ENCODE measurements at places on chromosomes 5 and 9.

DNA sequence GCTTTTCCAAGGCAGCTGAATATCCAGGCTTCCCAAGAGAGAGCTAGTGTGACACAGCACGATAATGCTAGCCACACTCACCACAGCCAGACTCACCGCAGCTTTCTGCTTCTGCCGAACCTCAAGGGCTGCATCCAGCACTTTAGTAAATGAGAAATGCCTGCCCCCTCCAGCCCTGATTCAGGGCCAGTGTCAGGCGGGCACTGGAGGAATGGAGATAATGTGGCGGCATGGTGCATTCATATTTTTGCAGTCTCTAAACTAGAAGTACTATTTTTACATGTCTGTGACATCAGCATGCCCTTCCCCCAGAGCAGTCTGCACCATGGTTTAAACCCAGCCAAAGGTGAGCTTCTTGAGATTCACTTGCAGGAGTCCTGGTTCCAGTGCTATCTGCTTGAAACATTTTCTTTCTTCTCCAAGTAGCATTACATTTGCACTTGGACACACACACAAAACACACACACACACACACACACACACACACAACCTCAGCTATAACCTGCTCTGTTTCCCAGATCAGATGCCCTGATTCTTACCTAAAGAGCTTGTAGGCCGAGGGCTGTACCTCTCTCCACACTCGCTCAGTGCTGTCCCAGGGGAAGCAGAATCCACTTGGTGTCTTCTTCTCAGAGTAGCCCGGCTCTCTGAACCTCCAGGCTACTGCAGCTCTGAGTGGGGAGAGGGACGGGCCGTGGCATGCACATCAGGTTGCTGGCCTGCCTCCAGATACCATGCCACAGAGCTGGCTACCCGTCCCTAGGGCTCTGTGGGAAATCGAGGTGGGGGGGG is at the start of gene FGF1:
FGF1 (minus strand) TSS at position 673 of the 792 bp plus-strand sequence. CDS start 71,963 bp downstream, outside the sequence.
- H3K36me3 ChIP-seq: peaks cover 4% of the 10 kb centered on the region
- H3K27me3 ChIP-seq: peaks cover 4% of the 10 kb centered on the region
- peaks cover 40% of the 10 kb centered on the region for H3K4me1 ChIP-seq
- H3K4me3 ChIP-seq: no peak within 1 kb of the TSS
- no peak for DNase-seq
- H3K27ac ChIP-seq: peak within 1 kb of the TSS; percentile 96

DNA sequence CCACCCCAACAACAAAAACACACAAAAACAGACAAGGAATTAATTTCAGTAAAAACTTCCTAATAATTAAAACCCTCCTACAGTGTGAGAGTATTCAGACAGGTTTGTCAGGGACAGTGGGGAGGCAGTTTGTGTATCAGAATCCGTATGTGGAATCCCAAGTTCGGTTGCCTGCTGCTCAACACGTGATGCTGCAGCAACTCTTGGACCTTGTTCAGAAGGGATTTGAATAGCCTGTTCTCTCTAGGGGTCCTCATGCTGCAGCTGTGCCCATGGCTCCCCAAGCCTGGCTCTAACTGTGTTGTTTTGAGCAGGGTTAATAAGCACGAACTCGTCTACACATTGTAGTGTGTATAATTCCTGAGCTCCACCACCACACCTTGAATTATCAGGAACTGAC is 28.7 kb downstream of the TLE4 start:
- H3K4me3 ChIP-seq: no peak overlapping the region
- peaks cover 22% of the 10 kb centered on the region for H3K36me3 ChIP-seq
- H3K4me1 ChIP-seq: peaks cover 11% of the 10 kb centered on the region
- H3K27ac ChIP-seq: no peak overlapping the region
- DNase-seq: no peak

DNA sequence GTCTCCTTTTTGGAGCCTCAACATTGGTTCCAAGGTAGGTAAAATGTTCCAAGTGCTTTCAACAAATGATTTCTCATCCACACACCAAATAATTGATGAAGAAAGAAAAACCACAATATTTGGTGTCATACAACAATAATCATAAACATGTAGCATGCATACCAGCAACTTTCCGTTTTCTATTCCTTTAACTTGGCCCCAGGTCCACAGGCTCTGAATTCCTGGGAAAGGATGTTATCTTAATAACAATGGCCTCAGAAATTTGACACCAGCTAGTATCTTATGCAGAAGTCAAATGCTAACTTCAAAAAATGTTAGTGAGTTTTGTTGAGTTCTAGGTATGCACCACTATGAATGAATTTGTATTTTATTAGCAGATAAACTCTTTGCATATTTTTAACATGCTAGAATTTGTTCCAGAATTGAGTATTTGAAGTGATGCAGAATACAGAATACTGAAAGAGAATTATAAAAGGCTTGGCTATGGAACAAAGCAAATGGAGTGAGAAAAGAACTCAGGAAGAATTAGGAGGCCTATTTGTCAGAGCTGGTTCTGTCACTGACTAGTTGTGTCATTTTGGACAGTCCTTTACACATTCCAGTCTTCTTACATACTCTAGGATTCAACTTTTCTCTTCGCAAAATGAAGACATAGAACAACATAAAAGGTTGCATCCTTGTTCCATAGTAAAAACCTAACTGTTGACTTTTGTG is 435.3 kb upstream of the TNC start:
- no peaks in the 10 kb centered on the region for H3K4me1 ChIP-seq
- no peak for DNase-seq
- no peak overlapping the region for H3K27ac ChIP-seq
- H3K36me3 ChIP-seq: peaks cover 9% of the 10 kb centered on the region

DNA sequence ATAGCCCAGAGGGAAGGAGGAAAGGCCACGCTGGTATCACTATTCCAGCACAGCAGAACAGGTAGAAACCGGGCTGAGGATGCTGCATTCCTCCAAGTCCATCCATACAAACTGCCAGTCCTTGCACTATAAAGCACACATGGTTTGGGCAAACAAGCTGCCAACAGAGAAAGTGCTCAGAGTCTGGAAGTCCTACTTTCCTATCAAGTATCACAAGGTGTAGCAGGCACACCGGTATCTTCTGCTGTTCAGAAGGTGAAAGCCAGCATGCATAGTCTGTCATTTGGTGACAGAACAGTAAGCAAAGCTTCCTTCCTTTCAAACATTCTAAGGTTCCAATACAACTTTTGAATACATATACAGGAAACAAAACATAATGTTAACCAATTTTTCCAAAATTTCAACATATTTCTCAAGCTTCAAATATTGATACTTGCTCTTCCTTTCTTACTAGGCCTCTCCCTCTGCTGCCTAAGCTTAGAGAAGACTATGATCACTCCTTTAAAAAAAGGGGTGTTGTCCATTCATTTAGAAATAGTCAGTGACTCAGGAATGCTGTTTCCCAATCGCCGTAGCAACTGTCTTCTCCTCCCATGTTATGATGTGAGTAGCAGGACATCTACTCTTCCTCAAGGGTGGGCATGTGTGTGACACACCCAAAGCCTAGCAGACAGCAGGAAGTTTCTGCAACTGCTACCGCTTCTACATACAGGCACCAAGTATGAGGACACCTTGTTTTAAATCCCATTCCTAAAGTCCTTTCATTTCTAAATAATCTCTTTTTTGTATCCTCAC is 14.7 kb downstream of the DIAPH1 start:
- H3K27me3 ChIP-seq: no peaks in the 10 kb centered on the region
- DNase-seq: no peak
- peaks cover 6% of the 10 kb centered on the region for H3K4me1 ChIP-seq
- H3K36me3 ChIP-seq: no peaks in the 10 kb centered on the region
- no peak overlapping the region for H3K4me3 ChIP-seq

GRCh38 chr9:69719367-69719766 is 40.4 kb downstream of the PTAR1 start:
- peaks cover 59% of the 10 kb centered on the region for H3K36me3 ChIP-seq
- no peaks in the 10 kb centered on the region for H3K4me1 ChIP-seq
- no peak overlapping the region for H3K27ac ChIP-seq
- peaks cover 2% of the 10 kb centered on the region for H3K27me3 ChIP-seq
- no peak overlapping the region for H3K4me3 ChIP-seq
- no peak for DNase-seq

- no peak overlapping the region for H3K27ac ChIP-seq
- peaks cover 46% of the 10 kb centered on the region for H3K27me3 ChIP-seq
- peaks cover 5% of the 10 kb centered on the region for H3K4me1 ChIP-seq
- no peaks in the 10 kb centered on the region for H3K36me3 ChIP-seq
- peak; percentile 96 for DNase-seq
These were observed 194 bp upstream of the RXFP3 start for GRCh38 chr5:33936004-33936380.

GRCh38 chr5:125032286-125032685 is 285.8 kb upstream of the ZNF608 start:
- no peak for DNase-seq
- peaks cover 2% of the 10 kb centered on the region for H3K27me3 ChIP-seq
- H3K36me3 ChIP-seq: peaks cover 5% of the 10 kb centered on the region
- H3K4me3 ChIP-seq: no peak overlapping the region
- H3K4me1 ChIP-seq: peaks cover 5% of the 10 kb centered on the region
- H3K27ac ChIP-seq: no peak overlapping the region

GRCh38 chr5:117652036-117652957 is 1077.7 kb upstream of the SEMA6A start:
- no peaks in the 10 kb centered on the region for H3K36me3 ChIP-seq
- no peak for DNase-seq
- no peaks in the 10 kb centered on the region for H3K27me3 ChIP-seq
- H3K4me3 ChIP-seq: no peak overlapping the region

GRCh38 chr5:164650427-164650826 is 1145.0 kb downstream of the MAT2B start:
- DNase-seq: no peak
- no peak overlapping the region for H3K4me3 ChIP-seq
- no peaks in the 10 kb centered on the region for H3K27me3 ChIP-seq

DNA sequence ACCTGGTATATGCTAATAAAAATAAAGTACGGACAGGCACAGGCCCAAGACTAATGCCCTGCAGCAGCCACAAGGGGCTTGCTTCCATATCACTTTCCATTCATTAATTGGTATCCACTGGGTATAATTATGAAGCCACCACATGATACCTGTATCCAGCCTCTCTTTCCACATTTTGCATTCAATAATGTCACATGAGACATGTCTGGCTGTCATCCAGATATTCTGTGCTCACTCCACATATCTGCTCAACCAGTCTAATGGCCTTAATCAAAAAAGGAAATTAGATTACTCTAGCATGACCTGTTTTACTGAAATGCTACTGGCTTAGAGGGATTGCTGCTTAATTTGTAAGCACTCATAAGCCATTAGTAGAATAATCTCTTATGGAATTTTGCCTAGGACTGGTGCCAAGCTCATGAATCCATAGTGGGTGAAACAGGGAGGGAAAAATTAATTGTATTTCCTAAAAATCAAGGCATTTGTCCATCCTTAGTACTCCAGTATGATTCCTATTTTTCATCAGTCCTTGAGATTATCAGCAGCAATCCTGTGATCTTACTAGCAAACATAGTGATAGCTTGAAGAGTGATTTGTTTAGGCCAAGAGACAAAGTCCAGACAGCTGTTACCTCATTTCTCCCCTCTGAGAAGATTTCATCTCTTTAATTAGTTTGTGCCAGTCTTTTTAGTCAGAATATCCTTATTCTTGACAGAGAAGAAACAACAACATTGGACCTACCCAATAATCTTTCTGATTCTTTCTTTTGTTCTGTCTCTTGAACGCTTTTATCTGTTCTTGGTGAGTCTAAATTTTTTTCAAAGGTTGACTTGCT is 119.2 kb upstream of the ABCA1 start:
- H3K4me3 ChIP-seq: no peak overlapping the region
- H3K36me3 ChIP-seq: no peaks in the 10 kb centered on the region
- no peak overlapping the region for H3K27ac ChIP-seq
- peaks cover 25% of the 10 kb centered on the region for H3K4me1 ChIP-seq
- H3K27me3 ChIP-seq: peaks cover 3% of the 10 kb centered on the region

DNA sequence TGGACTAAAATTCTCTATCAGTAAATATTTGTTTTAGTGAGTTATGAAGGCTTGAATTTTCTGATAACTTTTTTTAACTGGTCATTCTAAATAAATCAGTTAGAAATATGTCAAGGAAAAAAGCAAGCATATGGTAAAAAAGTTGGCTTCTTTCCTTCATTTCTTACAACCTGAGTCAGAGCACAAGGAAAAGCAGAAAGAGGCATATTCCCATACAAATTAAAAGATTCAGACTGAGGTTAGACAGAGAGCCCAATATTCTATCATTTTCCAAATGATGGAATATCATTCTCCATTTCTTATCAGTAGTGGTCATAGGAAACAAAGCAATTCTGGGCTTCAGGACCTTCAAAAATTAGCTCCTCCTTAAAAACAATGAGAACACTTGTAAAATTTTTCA is 732.1 kb downstream of the MAT2B start:
- no peaks in the 10 kb centered on the region for H3K27me3 ChIP-seq
- H3K36me3 ChIP-seq: no peaks in the 10 kb centered on the region
- H3K4me3 ChIP-seq: no peak overlapping the region
- peaks cover 5% of the 10 kb centered on the region for H3K4me1 ChIP-seq
- no peak overlapping the region for H3K27ac ChIP-seq

DNA sequence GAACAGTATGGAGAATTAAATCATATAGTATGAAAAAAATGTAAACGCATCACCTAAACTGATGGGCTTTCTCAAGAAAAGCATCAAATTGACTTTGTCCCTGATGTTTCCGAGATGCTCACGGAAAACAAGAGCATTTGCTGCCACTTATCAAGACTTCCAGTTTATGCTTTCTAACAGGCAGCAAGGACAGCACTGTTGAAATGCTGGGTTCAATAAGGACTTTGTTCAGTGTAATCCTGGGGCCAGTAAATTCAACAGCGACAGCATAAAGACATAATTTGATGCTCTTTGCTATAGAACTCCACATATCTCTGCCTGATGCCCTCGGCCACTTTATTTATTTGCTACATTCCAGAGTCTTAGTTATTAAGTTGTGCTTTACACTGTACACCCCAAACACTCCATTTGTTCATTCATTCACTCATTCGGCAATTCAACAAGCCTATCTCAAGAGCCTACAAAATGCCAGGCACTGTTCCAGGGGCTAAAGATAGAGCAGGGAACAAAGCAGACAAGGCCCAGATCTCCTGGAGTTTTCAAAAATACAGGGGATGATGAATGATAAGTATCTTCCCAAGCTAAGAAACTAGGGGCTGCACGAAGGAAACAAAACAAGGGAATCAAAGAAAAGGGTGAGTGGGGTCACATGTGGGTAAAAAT is 294.6 kb downstream of the ZNF608 start:
- peaks cover 6% of the 10 kb centered on the region for H3K27me3 ChIP-seq
- no peak overlapping the region for H3K4me3 ChIP-seq
- DNase-seq: no peak
- peaks cover 5% of the 10 kb centered on the region for H3K36me3 ChIP-seq
- H3K4me1 ChIP-seq: peaks cover 57% of the 10 kb centered on the region

DNA sequence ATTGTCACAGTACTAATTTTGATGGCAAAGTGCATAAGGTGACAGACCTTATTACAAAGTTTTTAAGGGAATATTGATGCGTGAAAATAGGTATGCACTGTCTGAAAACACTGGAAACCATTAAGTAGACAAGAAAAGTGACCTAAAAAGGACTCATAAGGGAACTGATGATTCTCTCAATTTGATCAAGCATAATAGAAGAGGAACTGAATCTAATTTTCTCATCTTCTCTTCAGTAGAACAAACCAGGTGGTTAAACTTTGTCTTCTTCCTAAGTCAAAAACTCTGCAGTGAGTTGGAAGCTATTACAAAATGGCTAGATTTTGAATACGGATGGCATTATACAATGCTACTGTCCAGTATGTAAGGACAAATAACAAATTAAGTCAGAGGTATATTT is 53.4 kb downstream of the RNF145 start:
- H3K4me1 ChIP-seq: no peaks in the 10 kb centered on the region
- no peak for DNase-seq
- no peak overlapping the region for H3K27ac ChIP-seq
- peaks cover 12% of the 10 kb centered on the region for H3K36me3 ChIP-seq
- H3K27me3 ChIP-seq: no peaks in the 10 kb centered on the region

All from nephron progenitor cell (in vitro differentiated cells).